ENCODE measurements at places on chromosomes 12 and 14.

DNA sequence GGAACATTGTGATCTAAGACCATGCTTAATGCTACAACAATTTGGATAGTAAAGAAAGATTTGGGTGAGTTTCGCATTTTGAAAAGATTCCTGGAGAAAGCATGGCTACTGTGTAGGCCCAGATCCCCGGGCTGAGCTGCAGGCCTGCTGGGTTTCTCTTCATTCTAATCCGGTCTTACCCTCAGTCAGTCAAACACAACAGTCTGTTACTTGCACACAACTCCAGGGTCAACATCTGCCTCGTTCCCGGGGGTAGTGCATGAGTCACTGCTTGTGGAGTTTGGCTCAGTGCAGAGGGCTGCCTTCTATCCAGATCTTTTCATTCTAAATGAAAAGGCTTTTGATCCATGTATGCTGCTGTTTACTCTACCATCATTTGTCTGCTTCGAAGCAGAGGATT lies 60.4 kb upstream of the SEL1L start:
- DNase-seq = no peak

DNA sequence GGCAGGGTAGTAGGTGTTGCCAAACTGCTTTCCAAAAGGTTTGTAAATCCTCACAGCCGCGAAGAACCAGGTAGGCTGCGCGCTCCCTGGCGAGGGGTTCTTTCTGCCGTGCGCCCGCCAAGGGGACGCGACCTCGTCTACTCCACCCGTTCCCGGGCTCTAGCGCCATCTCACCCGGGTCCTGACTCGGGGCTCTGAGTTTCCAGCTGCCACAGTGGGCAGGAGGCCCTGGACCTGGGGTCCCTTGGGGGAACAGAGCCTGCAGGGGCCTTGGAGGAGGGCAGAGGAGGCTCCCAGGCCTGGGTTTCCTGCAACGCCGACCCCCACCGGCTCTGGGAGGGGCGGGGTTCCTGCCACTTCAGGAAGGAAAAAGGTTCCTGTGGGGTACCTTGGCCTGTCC lies 706 bp downstream of the ANHX start:
- no peak for DNase-seq

DNA sequence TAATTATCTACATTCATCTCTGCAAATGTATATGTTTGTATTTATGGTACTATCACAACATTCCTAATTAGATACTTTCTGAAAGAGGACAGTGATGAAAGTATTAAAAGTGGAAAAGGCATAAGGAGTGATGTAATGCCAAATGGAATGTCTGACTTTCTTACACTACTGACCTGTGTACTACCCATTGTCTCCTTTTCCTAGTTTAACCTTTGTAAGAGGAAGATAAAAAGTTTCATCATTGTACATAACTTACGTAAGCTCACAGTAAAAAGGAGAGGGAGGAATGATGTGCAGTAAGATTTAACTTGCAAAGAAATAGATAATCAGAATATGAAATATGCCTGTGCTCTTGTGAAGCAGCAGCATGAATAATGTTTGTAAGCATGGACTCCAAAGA lies 55.9 kb downstream of the SOX5 start:
- DNase-seq = no peak

DNA sequence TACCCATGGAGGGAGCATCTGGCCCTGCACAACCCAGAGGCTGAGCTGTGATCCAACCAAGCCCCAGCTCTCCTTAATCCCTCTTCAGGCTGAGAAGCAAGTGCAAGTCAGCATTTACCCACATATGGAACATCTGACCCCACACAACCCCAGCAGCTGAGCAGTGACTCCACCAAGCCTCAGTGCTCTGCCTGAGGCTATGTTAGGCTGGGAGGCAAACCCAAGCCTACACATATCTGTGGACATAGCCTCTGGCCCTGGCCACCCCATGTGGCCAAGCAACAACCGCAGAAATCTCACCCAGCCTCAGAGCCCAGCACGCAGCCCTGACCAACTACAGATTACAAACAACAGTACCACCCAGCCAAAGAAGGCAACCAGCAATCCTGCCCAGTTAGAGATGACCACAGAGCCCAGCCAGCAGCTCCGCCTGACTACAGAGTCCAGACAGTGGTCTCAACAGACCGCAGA lies 142.8 kb downstream of the NUAK1 start:
- peak; percentile 61 for DNase-seq

- DNase-seq = no peak
These were observed 18.3 kb upstream of the WIF1 start for GRCh38 chr12:65139389-65139788.

GRCh38 chr12:18165422-18165871 lies 75.5 kb upstream of the RERGL start:
- no peak for DNase-seq

GRCh38 chr12:22728987-22729386 lies 104.0 kb downstream of the ETNK1 start:
- no peak for DNase-seq

GRCh38 chr14:93964281-93964680 lies 12.1 kb downstream of the ASB2 start:
- no peak for DNase-seq

DNA sequence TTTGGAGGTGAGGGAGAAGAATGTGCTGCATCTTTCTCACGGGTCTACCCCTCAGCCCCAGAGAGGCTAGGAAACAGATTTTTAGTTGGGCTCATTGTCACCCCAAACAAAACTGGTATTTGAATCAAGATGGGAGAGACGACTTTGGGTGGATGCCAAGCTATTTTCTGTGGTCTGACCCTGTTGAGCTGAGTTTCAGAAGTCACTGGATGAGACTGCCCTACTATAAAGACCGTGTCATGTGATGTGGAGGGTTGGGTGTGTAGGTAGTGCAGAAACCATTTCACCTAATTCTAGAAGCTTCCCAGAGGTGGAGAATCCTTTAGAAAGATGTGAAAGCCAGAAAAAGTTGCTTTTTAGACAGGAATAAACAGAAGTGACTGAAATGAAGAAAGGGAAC lies 60.2 kb downstream of the IFT43 start:
- DNase-seq = no peak

- DNase-seq = no peak
These were observed 8.6 kb downstream of the WDR89 start for GRCh38 chr14:63632932-63633514.

GRCh38 chr12:25957793-25958427 lies 572 bp upstream of the RASSF8 start:
- DNase-seq = peak; percentile 49

DNA sequence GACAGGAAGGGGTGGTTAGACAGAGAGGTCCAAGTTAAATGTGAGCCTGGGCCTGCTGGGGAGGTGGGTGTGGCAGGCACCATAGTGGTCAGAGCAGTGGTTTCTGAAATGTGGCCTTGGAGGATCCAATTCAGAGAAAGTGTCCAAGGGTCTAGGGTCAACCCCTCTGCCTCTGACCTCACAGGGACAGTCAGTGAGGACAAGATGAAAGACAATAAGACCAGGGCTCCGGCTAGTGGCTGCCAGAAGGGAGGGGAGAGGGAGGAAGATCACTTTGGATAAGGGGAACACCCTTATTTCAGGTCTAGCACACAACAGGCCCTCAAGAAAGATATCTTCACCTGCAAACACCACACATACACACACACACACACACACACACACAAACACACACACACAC lies 335.1 kb downstream of the MED13L start:
- no peak for DNase-seq

GRCh38 chr14:67270145-67270753 lies 29.0 kb downstream of the PALS1 start:
- no peak for DNase-seq

GRCh38 chr12:8876887-8877286 lies 37.4 kb upstream of the PHC1 start:
- no peak for DNase-seq

DNA sequence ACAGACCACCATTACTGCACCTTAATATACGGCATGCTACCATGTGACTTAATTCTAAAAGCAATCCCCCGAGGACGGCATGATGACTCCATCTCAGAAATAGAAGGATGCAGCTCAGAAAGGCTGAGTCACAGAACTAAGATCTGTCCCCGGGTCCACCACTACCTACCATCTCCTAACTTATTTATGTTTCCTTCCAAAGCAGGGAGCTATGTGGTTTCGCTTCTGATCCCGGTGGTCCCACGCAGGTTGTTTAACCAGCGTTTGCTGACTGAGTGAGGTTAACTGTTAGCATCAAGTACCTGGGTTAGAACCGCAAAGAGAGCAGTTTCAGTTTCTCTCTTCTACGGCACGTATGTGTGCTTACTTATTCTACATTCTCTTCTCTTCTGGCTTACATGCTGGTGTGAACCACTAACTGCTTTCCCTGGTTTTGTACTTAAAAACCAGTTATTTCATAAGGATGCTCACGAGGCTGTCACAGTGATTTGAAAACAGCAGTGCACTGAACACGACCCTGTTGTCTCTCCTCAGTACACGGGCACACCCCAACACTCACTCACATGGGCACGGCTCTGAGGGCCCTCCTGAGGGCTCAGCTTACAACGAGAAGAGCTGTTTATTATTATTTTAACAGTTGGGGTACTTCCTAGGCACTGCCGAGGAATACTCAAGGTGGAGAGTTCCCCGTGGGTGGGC lies 66.7 kb downstream of the CCDC88C start:
- DNase-seq = no peak

DNA sequence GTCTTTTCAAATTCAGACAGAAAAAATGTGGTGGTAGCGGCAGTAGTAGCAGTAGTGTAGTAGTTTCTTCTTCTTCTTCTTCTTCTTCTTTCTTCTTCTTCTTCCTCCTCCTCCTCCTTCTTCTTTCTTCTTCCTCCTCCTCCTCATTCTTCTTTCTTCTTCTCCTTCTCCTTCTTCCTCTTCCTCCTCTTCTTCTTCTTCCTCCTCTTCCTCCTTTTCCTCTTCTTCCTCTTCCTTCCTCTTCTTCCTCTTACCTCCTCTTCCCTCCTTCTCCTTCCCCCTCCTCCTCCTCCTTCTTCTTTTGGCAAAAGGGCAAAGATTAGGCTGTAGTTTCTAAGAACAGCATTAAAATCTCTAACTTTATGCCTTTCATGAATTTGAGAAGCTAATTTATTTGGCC lies 59.6 kb upstream of the INSM2 start:
- no peak for DNase-seq
